Stimulated activated CD8-positive, alpha-beta memory T cell treated with anti-CD3 and anti-CD28 coated beads, Interleukin-4, amount 100 ng/mL, for 48 hours (primary cell): ENCODE measurements at places on chromosomes 5 and 9.

GRCh38 chr9:89358985-89359384 is 40.7 kb downstream of the SECISBP2 start:
- no peak for DNase-seq

GRCh38 chr9:121837113-121837961 is 185.9 kb downstream of the DAB2IP start:
- no peak for DNase-seq

- no peak for DNase-seq
Observed at GRCh38 chr5:10192309-10192708, 57.4 kb downstream of the ATPSCKMT start.

- DNase-seq, result no peak
Observed at GRCh38 chr5:172377856-172378255, 76.5 kb downstream of the SH3PXD2B start.

DNA sequence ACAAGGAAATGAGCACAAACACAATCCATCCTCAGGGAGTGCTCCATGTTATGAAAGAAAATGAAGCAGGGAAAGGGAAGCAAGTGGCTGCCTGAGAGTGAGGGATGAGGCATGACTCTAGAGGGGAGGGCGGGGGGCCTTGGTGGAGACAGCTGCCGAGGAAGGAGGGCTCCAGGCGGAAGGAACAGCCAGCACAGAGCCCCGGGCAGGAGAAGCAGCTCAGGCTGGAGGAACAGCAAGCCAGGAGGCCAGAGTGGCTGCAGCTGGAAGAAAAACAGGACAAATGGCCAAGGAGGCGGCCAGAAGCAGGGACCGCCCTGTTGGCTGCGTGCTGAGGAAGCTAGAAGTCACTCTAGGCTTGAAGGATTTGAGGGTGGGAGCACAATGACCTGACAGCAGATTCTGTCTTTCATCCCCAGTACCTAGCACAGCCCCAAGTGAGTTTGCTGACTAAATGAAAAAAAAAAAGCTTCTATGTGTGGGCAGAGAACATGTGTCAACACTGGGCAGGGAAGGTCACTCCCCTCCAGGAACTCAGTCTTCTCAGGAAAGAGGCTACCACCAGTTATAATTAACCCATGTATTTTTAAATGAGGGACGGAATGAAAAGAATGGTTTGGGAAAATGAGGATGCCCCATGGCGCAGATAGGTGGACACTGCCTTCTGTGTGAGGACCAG is 142.8 kb downstream of the DCP2 start:
- DNase-seq, result no peak

DNA sequence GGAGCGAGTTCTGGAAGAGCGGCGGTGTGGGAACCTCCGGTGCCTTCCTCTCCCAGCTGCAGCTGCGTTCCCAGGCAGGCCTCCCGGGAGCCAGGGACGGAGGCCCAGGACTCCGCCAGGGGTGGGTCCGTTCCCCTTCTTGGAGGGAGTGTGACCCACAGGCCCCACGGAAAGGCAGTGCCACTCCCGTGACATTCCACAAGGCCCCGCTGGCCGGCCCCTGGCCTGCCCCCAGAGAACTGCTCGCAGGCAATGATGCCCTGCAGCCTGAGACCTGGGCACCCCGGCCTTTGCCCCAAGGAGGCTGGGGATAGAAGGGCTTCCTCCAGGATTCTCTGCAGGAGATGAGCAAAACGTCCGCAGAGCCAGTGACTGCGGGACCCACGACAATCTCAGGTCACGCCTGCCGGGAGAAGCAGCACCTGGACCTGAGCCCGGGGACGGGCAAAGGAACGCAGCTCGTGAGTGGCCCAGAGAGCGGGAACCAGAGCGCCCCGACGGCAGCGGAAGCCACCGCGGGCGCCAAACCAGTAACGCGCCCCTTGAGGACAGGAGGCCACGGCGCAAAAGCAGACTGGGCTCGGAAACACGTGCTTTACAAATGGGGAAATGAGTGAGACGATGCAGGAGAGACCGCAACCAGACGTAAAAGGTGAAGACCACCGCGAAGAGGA is 9.3 kb downstream of the OBP2B start:
- DNase-seq, result peak; percentile 50

- no peak for DNase-seq
Observed at GRCh38 chr9:86282979-86283535, 719 bp upstream of the ISCA1 start.
